ENCODE measurements at places on chromosomes 4 and X.

DNA sequence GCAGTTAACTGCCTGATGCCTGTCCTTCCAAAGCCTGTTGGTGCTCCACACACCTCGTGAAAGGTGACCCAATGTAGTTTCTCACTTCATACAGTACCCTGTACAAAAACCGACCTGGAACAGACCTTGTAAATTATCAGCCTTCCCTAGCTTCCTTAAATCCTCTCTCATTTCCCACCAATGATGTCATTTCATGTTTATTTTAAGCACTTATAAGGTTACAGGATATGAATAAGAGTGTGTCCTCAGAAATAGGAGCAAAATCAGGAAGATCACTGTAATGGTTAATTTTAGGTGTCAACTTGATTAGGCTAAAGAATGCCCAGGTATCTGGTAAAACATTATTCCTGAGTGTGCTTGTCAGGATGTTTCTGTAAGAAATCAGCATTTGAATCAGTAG, 44.7 kb downstream of the TMEM150C start:
- no peak for DNase-seq

DNA sequence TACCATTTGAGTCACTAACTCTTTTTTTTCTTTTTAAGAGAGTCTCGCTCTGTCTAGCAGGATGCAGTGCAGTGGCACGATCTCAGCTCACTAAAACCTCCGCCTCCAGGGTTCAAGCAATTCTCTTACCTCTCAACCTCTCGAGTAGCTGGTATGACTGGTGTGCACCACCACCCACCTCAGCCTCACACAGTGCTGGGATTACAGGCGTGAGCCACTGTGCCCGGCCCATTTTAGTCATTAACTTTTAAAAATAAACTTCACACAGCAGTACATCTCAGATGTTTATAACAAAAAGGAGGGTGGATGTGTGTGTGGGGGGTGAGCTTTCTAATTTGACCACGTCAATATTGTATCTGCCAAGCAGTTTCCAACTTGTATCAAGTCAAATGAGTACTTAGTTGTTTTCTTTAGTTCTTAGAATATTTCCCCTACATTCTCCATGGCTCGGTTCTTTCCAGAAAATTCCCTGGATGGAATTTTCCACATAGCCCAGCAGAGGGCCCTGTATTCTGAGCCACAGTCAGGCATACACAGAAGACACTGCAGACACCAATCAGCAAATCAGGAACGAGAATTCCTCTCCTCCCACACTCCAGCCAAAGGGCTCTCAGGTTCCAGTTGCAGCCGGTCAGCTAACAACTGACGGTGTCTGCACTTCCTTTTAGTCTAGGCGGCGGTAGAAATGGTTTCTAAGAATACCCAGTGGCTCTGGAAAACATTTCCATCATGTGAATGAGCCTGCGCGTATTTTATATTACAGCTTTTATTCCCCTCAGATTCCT, 20.1 kb upstream of the ARAF start:
- DNase-seq: peak; percentile 90

DNA sequence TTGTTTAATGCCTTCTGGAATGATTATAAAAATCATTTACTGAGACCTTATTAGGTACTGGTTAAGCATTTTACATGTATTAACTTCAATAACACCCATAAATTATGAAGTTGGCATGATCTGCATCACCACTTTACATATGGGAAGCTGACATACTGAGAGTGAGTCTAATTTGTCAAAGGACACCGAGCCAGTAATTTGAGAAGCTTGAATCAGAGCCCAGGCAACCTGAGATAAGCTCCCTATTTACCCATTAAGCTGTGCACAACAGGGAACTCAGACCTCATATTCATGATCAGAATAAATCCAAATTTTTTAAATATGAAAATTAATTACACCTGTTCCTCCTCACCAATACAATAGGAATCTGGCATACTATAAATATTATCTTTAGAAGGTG, 247.9 kb upstream of the EPHA5 start:
- no peak for DNase-seq

GRCh38 chrX:64642482-64642881, 247.2 kb upstream of the MTMR8 start:
- no peak for DNase-seq

DNA sequence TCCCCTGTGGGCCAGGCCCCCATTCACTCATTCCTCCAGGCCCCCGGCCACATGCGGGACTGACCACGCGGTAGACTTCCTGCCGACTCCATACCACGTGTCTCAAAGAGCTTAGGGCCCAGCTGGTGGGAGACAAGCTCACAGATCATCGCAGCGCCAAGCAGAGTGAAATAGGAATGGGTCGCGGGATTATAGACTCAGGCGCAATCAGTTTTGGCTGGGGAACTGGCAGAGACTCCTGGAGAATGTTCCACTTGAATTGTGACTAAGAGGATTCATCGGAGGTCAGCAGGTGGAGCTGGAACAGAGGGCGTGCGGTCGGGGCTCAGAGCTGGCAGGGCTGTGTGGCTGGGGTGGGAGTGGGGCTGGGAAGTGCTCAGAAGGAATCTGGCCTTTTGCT, 15.6 kb downstream of the ATP2B3 start:
- no peak for DNase-seq

GRCh38 chrX:105515561-105515960, 295.1 kb upstream of the TEX13A start:
- no peak for DNase-seq

GRCh38 chr4:1010395-1011021, 918 bp upstream of the FGFRL1 start:
- peak; percentile 58 for DNase-seq

DNA sequence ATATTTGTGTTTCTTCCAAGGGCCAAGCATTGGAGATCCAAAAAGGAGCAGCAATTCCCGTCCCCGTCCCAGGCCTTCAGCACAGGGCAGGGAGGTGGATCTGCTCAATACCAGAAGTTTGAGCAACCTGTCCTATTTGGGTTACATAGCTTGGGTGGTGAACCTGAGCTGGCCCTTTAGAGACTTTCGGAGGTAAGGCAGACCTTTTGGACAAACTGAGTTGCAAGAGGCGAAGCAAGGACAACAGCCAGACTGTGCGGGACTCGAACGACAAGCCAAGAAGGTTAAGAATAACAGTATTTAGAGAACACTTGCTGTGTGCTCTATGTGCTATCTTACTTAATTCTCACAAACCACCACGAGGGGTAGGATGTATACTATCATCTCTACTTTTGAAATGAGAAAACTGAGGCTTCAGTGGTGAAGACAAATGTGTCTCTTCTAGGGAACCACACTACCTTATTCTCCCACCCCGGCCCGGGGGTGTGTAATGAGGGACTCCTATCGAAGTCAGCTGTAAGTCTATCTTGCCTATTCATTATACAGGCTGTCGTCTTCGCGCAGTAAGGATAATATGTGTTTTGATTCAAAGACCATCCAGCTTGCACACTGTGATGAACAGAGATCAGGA, 1.3 kb downstream of the NOP14 start:
- no peak for DNase-seq

DNA sequence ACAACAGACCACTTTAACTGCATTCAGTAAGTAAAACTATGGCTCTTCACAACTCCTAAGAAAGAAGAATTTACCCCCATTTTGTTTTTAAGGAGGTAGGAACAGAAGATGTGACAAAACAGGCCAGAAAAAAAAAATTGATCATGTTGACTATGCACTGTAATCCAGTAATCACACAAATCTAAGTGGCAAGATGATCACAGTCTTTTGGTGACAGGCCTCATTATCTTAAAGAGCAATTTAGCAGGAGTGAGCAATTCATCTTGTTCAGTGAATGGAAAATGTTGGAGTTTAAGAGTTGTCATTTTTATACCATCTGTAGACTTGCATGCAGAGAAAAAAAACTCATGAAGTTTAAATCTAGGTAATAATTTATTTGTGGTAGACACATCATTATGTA, 115.1 kb downstream of the SLC39A8 start:
- DNase-seq: no peak

DNA sequence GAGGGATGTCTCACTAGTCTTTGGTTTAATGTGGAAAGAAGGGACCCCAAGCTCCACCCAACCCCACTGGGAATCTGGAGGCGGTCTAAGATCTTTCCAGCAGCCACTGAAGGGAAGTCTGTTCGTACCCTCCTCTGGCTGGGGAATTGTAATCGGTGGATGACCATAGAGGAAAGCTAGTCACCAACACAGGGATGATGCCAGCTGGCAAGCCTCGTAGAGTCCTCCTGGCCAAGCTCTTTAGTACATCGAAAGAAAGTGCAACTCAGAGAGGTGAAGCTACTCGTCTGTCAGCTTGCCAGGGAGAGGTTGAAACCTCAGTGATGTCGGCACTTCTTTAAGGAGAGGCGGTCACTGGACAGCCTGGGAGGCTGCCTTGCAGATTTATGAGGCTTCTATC, 58.7 kb downstream of the MAMLD1 start:
- DNase-seq: no peak

GRCh38 chrX:21960569-21961541, 20.3 kb downstream of the SMS start:
- no peak for DNase-seq

- no peak for DNase-seq
Observed at GRCh38 chrX:2965965-2966364, 36.8 kb upstream of the ARSD start.

DNA sequence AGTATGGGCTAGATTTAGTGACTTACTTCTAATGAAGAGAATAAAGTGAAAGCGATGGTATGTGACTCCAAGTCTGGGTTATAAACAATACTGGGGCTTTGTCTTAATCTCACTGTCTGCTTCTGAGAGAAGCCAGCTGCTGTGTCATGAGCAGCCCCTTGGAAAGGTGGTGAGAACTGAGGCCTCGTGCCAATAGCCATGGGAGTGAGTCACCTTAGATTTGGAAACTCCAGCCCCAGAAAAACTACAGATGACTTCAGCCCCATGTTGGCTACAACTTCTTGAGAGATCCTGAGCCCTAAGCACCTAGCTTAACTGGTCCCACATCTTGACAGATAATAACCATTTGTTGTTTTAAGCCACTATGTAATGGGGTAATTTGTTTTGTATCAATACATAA, 77.6 kb downstream of the CWH43 start:
- DNase-seq: no peak

GRCh38 chrX:11171956-11172355, 60.8 kb downstream of the HCCS start:
- no peak for DNase-seq

DNA sequence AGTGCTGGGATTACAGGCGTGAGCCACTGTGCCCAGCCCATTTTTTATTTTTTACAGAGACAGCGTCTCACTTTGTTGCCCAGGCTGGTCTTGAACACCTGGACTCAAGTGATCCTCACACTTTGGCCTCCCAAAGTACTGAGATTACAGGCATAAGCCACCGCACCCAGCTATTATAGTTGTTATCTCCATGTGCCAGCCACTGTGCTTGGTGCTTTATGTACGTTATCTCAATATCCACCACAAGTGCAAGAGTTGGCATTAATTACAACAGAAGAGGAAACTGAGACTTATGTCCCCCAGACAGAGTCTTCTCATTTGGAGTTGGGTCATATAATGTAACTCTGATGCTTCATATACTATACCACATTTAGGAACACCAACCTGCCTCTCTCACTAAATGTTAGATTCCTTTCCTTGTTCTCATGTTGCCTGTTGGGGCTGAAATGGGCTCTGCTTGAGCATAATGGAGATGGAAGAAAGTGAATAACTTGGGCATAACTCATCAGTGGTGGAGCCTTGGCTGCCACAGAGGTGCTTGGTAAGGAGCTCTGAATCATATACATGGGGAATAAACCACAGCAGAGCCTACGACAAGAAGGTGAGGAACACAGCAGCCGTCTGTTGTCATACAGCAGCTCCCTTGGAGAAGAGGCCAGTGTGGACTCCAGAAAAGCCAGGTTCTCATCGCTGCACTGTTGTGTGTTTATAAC, 84.3 kb downstream of the SPRY1 start:
- DNase-seq: no peak

DNA sequence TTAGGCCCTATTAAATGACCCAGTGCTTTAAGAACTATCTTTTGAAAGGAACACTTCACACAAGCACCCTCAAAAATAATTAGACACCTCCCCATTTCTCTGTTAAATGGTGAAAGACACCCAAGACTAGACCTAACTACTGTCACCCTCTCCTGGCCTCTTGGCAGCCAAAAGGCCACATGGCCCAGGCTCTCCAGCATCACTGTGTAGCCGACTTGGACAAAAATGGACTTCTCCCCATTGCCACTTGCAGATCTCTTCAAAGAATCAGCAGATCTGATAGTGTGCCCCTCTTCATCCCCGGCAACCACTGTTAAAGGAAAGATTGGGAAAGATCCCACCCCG, 2.0 kb downstream of the MID1IP1 start:
- no peak for DNase-seq

- no peak for DNase-seq
Observed at GRCh38 chr4:10179957-10180602, 63.5 kb upstream of the WDR1 start.

DNA sequence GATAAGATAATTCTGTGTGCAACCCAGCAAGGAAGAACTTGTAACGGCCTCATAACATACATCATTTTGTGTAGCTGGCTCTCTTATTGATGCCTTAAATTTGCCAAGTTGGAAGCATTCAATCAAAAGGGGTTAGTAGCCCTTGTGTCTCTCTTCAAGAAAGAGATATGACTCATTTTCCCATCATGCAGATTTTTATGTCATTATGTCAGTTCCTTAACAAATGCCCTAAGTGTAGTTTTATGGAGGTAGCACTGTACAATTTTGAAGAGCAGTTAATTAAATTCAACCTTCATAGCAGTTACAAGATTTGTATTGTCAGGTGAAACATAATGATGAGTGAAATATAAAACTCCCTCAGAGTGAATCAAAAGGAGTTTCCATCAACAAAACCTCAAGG, 215.6 kb downstream of the GRIA3 start:
- no peak for DNase-seq

DNA sequence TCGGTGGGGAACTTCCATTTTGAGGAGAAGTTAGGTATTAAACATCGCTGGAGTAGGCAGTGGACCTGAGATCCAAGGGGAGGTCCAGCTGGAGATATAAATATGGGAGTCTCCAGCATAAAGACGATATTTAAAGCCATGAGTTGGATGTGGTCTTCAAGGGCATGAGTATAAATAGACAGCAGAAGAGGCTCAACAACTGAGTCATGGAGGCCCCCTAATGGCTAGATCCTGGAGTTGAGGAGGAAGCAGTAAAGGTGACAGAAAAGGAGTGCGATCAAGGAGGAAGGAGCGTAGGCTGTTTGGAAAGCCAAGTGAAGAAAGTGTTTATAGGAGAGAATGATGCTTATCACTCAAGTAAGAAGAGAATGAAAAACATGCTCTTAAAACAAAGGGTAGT, 18.1 kb upstream of the APBB2 start:
- no peak for DNase-seq

DNA sequence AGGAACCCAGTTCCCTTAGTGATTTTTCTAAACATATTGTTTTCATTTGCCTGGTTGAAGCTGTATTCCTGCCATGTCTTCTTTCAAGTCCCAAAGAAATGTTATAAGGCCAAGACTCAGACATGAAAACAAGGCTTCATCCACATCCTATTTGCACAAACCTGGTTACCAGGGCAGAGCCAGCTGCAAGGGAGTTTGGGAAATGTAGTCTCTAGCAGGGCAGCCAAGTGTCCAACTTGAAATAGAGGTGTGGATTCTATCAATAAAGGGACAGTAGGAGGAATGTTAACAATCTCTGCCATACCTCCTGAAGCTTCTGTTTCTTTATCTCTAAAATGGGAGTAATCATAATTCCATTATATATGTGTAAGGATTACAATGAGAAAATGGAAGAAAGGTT, 56.6 kb downstream of the INTS12 start:
- no peak for DNase-seq

All from NCI-H526 (cell line).